ENCODE measurements at places on chromosomes 11 and 22.

- DNase-seq: no peak
Measured at GRCh38 chr11:125257190-125257579, 92.6 kb downstream of the PKNOX2 start.

DNA sequence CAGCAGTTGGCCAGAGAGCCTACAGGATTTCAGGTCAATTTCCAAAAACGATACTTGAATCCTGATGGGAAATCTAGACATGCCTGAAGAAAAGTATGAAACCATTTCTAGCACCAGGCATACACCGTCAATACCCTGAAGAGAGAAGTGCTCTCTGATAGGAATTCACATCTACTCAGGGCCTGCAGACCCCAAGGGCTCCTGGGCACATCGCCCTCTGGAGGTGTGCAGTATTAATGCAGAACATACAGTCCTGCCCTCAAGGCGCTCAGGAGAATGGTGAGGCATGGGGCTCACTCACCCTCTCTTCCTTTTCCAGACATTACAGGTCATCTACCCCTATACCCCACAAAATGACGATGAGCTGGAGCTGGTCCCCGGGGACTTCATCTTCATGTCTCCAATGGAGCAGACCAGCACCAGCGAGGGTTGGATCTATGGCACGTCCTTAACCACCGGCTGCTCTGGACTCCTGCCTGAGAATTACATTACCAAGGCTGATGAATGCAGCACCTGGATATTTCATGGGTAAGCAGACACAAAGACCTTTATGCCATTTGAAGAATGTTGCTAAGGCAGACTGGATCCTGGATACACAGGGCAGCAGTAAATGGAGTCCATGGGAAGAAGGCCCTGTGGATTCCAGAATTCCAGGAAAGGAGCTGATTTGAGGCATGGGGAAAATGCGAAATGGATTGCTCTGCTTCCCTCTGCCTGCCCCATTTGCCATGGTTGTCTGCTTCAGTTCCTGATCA is 49.3 kb upstream of the CRTAM start:
- DNase-seq: no peak

DNA sequence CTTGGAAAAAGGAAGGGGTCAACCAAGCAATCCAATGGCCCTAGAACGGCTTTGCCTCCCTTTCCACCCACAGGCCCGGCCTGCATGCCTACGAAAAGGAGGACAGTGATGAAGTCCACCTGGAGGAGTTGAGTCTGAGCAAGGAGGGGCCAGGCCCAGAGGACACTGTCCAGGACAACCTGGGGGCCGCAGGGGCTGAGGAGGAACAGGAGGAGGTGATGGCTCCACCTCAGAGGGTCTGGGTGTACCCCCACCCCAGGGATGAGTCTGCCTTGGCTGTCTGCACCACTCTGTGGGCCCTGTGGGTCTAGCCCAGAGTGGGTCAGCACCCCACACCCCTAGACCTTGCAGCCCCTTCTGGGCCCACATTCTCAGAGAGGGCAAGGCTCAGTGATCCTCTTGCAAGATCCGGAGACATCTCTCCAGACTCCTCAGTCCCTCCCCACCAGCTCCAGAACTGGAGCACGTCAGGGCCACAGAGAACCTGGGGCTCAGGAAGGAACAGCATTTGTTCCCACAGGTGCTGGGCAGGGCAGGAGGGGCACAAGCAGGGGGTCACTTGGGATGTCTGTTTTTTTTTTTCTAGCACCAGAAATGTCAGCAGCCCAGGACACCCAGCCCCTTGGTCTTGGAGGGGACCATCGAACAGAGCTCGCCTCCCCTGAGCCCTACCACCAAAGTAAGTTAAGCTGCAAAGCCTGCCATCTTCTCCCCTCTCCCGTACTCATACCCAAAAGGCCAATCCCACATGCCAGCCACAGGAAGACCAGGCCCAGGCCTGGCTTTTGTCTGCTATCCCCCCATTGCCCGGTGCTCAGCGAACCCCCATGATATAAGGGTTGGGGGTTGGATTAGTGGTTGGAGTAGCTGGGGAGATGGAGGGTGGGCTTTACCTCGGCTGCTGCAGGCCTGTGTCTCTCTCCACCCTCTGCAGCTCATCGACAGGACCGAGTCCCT is 8.1 kb downstream of the PRR33 start:
- DNase-seq: no peak

GRCh38 chr11:71977743-71978418 is 20.8 kb upstream of the IL18BP start:
- DNase-seq: peak; percentile 35

DNA sequence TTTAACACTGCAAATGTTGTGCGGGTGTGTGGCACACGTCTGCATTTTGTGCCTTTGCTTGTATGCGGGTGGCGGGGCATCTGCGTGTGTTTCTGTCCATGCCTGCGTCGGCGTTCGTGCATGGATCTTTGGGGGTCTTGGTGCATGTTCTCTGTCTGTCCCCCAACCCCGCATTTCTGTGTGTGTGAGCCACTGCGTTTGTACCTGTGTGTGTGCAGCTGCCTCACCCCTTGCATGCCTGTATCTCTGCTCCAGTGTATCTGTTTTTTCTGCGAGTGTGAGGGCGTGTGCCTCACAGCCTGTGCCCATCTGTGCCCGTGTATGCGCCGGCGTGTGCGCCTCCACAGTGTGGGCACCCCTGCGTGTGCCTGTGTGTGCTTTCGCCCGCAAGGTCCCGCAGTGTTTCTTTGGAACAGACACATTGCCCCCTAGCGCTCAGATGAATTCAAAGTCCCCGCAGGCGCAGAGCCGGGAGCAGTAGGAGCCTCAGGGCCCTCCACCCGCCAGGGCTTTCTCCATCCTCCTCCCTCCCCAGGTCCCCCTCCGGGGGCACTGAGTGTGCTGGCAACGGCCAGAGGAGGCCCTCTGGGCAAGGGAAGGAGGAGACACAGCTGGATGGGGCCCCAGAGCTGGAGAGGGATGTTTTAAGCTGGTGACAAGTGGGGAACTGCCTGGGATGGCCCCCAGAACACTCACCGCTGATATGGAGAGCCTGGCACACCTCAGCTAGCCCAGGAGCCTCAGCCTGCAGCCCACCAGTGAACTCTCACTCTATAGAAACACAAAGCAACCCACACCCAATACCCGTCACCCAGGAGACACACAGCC is 3.1 kb upstream of the MN1 start:
- peak; percentile 45 for DNase-seq

- DNase-seq: no peak
Measured at GRCh38 chr11:114348200-114349191, 51.8 kb downstream of the C11orf71 start.

- no peak for DNase-seq
Measured at GRCh38 chr11:64881476-64881875, 3.1 kb upstream of the EHD1 start.

DNA sequence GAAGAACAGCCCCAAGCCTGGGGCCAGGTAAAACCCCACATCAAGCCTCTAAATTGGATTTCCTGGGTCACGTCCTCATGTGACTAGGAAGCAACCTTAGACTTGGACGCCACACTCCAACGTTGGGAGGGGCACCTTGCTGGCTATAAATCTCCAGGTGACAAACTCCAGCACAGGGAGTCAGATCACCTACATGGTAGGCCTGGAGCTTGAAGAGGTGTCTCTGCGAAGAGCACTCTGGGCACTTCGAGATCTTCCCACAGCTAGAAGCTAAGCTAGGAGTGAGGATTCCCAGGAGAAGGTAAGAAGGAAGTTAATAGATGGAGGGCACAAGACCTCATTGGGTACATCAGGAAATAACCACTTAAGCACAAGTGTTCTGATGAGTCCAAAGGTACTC is 77.1 kb upstream of the GNAZ start:
- DNase-seq: no peak

DNA sequence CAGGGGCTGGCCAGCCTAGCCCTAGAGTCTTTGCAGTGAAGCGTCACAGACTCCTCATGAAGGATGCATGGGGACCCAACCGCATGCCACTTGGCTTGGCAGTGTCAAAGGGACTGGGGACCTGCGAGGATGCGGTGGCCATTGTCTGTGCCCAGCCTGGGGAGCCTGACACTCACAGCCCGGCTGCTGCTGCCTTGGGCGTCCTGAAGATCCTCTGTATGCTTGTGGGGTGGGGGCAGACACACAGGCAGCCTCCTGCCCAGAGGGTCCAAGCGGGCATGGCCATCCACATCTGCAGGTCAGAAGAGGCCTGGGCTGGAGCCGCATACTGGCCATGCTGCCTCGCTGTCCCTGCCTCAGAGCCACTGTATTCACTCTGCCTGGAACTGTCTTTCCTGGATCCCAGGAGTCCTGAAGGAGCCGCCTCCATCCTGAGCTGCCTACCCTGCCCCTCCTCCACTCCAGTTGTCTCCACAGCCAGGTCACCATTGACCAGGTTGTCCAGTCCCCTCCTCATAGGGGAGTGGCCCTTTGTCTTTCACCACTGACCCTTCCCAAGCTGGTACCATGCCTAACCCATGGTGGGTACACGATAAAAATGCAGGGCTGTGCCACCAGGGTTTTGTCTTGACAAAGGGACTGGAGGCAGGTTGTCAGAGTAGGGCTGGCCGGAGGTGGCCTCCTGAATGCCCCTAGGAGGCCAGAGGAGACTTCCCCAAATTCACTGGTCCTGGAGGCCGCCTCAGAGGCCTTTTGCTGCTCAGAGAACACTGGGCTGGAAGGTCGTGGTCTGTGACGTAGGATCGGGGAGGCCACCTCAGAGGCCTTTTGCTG is 107.0 kb downstream of the KCNQ1OT1 start:
- no peak for DNase-seq

GRCh38 chr11:1335264-1335810 is 25.9 kb upstream of the TOLLIP start:
- DNase-seq: no peak

DNA sequence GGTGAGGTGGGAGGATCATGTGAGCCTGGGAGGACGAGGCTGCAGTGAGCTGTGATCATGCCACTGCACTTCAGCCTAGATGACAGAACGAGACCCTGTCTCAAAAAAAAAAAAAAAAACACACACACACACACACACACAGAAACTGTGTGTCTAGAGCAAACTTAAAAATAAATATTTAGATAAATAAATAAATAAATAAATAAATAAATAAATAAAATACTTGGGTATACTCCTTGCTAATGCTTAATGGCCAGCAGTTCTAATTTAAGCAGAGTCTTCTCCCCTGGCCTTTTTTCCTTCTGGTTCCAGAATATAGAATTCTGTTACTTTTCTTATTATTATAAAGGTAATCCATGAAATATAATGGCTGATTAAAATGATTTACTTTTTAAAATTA is 5.1 kb upstream of the ARL2 start:
- DNase-seq: no peak

- DNase-seq: no peak
Measured at GRCh38 chr11:10149553-10149952, 144.5 kb downstream of the SBF2 start.

- DNase-seq: no peak
Measured at GRCh38 chr11:112306230-112306629, 45.6 kb upstream of the PLET1 start.

- no peak for DNase-seq
Measured at GRCh38 chr22:18056161-18056666, 21.6 kb upstream of the PEX26 start.

DNA sequence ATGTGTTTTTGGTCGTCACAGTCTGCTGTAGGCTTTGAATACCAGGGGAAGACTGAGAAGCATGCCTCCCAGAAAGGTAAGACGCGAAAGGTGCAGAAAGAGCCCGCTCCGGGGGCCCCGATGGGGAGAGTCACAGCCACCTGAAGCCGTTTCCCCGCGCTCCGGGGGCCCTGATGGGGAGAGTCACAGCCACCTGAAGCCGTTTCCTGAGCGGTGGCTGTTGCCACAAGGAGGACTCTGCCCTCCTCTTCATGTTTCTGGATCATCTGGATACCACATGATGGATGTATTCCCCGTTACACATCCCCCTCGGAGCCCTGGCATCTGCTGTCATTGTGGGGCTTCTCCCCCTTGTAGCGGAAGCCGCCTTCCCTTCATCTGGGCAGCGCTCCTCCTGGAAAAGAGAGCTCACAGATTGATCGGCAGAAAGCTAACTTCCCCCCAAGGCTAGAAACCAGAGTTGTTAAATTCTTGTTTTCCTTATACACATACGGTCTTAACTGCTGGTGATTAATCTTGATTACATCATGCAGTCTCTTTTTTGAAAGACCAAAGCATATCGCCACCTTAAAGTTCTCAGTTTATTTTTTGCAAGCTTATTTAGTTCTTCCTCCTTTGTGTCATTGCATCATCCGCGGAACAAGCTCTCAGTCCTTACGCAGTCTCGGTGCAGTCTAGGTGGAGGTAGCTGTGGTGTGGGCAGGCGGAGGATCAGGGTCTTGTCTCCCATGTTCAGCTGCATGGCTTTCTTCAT is 17.5 kb downstream of the CTTN start:
- no peak for DNase-seq

DNA sequence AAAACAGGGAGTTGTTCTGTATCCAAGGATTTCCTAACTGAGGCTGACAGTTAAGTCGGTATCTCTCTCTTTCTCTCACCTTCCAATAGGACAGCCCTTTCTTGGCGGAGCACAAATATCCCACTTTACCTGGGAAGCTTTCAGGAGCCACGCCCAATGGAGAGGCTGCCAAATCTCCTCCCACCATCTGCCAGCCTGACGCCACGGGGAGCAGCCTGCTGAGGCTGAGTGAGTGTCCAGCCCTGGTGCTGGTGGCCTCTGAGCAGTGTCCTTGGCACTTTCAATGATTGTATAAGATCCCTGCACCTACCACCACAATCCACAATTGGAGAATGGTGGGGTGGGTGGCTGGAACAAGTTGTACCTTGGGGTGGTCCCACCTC is 33.7 kb downstream of the CYB5R2 start:
- DNase-seq: no peak

- no peak for DNase-seq
Measured at GRCh38 chr11:24064309-24064903, 432.4 kb upstream of the LUZP2 start.

GRCh38 chr11:112656772-112657428 is 304.3 kb upstream of the NCAM1 start:
- no peak for DNase-seq

DNA sequence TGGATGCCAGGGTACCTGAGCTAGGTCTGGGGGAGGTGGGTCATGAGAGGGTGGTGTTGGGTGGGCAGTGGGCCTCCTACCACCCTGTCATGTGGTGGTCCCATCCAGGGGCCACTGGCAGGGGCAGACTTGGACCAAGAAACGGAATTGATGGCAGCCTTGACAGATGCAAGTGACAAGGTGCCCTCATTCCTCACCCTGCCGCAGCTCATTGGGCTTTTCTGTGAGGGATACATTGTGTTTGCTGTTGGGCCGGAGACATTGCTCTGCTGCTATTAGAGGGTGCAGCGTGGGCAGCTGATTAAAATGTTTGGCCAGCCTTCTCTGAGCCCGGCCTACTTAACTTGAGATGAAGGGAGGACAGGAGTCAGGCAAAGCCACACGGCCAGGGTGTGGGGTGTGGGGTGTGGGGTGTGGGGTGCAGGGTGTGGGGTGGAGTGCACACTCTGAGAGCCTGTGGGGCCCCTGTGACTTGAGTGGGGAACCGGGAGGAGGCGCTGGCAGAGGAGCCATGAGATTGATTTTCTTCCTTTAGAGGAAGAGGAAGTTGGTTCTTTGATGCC is 351.5 kb downstream of the TBC1D22A start:
- no peak for DNase-seq

GRCh38 chr22:21942407-21943343 is 10.0 kb downstream of the PPM1F start:
- peak; percentile 13 for DNase-seq

- no peak for DNase-seq
Measured at GRCh38 chr11:27218421-27219038, 144.5 kb downstream of the CCDC34 start.
